ENCODE measurements at places on chromosomes 16 and 17.

- no peak for DNase-seq
These were observed 42.5 kb upstream of the KSR1 start for GRCh38 chr17:27413792-27414191.

- DNase-seq = no peak
These were observed 4.1 kb upstream of the YPEL2 start for GRCh38 chr17:59327121-59327980.

- no peak for DNase-seq
These were observed 23.2 kb downstream of the LSM12 start for GRCh38 chr17:44043272-44043696.

- no peak for DNase-seq
These were observed 107.8 kb upstream of the PSMD7 start for GRCh38 chr16:74188856-74189255.

GRCh38 chr16:88060524-88061219 is 109.4 kb downstream of the BANP start:
- DNase-seq = no peak

GRCh38 chr16:67517155-67517445 is 11.5 kb upstream of the RIPOR1 start:
- DNase-seq = no peak

GRCh38 chr16:9976601-9977000 is 205.6 kb downstream of the GRIN2A start:
- DNase-seq = no peak

- no peak for DNase-seq
These were observed 204.8 kb upstream of the COX10 start for GRCh38 chr17:13864521-13864920.

DNA sequence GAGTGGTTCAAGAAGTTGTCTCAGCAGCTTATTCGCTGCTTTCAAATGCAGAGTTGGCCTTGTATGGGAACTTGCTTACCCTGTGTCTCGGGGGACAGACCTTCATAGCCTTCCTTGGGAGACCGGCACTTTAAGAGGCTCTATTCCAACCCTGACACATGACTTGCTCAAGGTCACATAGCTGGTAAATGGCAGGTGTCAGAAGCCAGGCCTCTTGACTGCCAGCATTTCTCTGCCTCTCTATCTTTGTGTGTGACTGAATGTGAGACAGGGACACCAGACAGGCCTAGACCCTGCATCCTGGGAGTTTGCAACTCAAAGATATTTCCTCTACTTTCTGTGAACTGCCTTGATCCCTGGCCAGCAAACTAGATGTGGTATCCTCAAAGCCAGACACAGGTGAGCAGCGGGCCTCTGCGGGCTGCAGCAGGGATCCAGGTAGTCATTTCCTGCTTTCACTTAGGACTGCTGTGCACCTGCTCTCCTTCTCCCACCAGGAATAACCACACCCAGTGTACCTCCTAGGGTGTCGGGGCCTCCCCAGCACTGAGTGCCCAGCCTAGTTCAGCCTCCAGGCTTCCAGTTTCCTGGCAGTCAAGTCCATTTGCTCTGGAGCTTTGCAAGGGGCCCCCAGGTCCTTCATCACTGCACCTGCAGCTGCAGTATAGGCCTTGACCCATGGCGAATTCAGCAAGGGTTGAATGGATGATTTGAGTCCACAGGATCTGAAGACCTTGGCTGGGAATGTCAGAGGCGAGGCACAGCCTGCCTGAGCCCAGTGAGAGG is 116.6 kb upstream of the TNRC6C start:
- DNase-seq = no peak

DNA sequence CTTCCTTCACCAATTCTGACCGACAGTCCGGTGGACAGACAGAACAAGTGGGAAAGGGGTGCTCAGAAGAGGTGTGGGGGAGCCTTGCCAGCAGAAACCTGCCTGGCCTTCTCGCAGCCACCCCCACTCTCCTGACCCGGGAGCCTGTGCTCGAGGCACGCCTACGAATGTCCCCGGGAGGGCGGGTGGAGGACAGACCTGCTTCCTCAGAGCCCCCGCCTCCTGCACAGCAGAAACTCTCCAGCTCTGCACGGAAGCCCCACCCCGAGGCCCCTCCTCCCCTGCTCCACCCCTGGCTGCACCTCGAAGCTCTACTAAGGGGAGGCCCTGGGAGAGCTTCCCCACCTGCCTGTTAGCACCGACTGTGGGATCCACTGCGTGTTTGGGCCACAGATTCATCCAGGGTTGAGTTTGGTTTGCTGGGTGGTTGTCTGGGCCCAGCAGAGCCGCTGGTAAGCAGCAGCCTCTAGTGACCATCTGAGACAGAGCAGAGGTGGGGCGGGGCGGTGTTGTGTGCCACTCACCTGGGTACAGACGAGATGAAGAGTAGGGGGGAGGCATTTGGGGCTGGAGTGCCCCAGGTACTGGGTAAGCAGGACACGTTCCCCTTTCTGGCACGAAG is 6.2 kb downstream of the TAF1C start:
- DNase-seq = no peak

- no peak for DNase-seq
These were observed 702.0 kb downstream of the KCNJ2 start for GRCh38 chr17:70871180-70871818.

DNA sequence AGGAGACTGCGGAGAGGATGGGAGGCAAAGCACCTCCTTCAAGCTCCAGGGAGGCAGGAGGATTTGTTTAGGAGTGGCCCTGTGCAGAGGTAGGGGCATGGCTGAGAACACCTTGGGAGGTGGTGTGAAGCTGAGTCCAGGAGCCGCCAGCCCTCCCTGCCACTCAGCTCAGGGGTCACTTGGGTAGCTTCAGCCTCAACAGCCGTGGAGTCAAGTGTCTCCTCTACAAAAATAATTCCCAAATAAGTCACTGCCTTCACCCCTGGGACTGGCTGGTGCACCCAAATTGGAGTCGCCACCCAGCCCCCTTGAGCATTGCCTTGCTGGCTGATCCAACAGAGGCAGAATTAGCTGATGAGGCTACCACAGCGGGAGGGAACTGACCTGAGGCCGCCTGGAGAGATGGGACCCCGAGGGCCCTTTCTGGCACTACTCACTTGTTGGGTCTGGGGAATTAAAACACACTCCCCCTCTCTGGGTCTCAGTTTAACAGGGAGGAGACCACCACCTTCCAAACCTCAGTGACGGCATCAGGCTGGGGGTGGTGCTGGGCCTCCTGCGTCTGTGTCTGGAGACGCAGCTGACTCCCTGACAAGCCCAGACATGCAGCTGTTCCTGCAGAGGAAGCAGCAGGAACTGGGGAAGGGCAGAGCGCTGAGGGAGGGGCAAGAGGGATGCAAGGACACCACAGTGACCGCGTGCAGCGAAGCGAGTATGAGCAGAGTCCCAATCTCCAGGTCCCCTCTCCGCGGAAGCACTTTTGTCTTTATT is 87.9 kb upstream of the TOB1 start:
- no peak for DNase-seq

GRCh38 chr16:11717811-11718210 is 24.8 kb downstream of the TXNDC11 start:
- no peak for DNase-seq

DNA sequence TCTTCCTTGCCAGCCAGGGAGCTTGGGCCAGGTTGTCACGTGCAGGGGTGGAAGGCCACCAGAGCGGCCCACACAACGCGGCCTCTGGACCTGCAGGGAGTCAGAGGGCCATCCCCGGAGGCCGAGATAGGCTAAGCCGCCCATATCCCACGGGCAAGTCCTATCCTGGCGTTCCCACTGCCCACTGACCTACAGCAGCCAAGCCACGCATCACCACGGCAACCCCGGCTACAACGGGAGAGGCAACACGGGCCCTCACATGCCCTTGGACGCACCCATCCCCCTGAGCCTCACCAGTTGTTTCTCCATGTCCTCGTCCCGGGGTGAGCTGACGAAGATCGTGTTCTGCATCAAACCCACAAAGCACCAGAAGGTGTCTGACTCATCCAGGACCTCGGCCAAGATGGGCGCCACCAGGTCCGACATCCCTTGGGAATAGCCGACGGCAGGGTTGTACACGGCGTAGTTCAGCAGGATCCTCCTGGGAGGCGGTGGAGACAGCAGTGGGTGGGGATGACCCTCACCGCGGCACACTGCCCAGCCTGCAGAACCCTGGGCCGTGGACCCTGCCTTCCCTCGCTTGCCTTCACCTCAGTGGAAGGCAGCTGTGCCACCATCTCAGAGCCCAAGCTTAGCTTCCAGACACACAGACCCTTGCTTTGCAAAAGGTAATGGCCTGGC is 88.2 kb downstream of the TBC1D16 start:
- DNase-seq = no peak

- no peak for DNase-seq
These were observed 102.9 kb downstream of the ABCC12 start for GRCh38 chr16:48052731-48053417.

GRCh38 chr16:86444261-86444660 is 66.1 kb upstream of the FOXF1 start:
- DNase-seq = no peak

- DNase-seq = no peak
These were observed 6.3 kb upstream of the ZCCHC14 start for GRCh38 chr16:87499189-87499486.

GRCh38 chr16:27572711-27573110 is 22.8 kb downstream of the KATNIP start:
- no peak for DNase-seq

- DNase-seq = no peak
These were observed 438.0 kb upstream of the ZFHX3 start for GRCh38 chr16:73485880-73486279.

DNA sequence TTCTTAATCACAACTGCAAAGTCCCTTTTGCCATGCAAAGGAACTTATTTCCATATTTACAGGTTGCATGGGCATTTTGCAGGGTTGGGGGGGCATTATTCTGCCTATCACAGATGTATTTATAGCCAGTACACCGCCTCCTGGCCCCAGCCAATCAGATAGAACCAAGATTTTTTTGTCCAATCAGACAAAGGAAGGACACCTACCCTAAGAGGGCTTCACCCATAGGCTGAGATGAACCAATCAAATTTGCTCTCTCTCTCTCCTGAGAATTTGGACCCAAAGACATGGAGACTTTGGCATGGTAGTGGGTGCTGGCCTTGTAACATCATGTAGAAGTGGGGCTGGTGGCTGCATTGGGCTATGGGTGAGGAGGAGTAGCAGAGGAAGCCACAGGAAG is 3.9 kb upstream of the KCNG4 start:
- DNase-seq = no peak

GRCh38 chr16:12425134-12425941 is 378.3 kb downstream of the CPPED1 start:
- peak; percentile 15 for DNase-seq

GRCh38 chr17:29126268-29126930 is 53.8 kb downstream of the MYO18A start:
- DNase-seq = no peak

DNA sequence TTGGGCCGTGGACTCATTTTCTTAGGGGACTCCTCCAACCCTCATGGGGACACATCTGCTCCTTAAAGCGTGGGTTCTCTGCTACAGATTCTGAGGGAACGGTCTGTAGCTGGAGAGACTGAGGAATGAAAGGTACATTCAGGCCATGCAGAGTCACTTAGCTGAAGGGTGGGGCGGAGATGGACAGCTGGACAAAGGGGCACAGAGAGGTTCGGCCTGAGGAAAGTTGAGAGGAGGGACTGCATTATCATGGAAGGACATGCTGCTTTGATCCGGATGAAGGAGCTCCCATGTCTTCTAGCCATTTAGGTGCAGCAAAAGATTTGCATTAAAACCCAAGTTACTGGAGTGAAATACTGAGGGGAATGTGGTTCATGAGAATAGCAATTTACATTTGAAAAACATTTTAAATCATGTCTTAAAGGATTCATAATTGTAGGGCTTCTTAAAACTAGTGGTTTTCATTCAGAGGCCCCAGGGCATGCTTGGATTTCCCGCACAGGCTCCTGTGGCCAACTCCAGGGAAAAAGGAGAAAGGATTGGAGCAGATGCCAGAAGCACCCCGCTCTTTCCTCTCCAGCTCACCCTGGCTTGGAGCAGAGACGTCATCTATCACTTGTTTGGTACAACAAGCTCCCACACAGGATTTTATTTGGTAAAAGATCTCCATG is 54.2 kb downstream of the CDRT4 start:
- DNase-seq = no peak

- DNase-seq = no peak
These were observed 335.5 kb upstream of the ZFHX3 start for GRCh38 chr16:73383195-73383987.

DNA sequence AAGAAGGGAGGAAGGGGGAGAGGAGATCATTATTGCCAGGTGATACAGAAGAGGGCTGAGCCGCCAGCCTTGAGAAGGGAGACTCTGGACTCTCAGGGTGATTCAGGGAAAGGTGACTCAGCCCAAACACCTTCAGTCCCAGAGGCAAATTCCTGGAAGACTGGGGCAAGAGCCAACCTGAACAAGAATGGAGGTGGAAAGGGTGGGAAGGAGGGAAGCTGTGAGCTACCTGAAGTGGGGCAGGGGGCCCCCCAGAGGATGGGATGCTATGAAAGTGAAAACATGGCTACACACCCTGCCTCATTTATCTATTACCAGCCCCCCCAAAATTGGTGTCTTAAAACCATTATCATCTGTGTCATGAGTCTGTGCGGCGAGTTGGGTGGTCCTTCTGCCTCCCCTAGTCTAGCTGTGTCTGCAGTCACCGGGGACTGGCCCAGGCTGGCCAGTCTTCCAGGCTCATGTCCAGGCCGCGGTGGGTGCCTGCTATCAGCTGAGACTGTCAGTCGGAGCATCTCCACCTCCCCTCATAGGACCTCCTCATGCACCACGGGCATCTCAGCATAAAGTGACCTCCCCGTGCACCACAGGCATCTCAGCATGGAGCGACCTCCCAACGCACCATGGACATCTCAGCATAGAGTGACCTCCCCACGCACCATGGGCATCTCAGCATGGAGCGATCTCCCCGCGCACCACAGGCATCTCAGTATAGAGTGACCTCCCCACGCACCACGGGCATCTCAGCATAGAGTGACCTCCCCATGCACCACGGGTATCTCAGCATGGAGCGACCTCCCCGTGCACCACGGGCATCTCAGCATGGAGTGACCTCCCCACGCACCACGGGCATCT is 3.2 kb upstream of the SLC47A2 start:
- DNase-seq = no peak

- no peak for DNase-seq
These were observed 9.1 kb downstream of the BCL7C start for GRCh38 chr16:30884760-30885159.

- no peak for DNase-seq
These were observed 22.4 kb upstream of the CBX4 start for GRCh38 chr17:79861413-79862216.

GRCh38 chr16:67014634-67015312 is 14.2 kb upstream of the CBFB start:
- no peak for DNase-seq

DNA sequence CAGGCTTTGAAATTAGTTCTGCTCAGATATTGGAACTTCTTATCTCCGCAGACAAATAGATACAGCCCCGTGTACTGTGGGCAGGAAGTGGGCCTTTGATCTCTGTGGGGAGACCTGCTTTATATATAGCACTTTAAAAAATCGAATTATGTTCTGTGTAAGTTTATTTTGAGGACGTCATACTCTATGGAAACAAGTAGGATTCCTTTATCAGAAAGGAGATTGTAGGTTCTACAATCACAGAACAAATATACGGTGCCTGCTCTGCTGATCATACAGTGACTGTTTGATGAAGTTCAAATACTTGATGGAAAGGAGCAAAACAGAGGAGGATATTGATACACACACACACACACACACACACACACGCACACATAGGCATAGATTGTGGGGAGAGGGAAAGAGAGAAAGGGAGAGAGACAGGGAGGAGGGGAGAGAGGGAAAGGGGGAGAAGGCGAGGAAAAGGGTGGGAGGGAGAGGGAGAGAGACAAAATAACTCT is 14.7 kb upstream of the TMEM220 start:
- DNase-seq = no peak

GRCh38 chr16:17339764-17340541 is 130.8 kb downstream of the XYLT1 start:
- no peak for DNase-seq

Measured in neuronal stem cell (in vitro differentiated cells).